Placental pericyte (primary cell): ENCODE measurements at places on chromosomes 1 and 21. TPM values are rescaled to one million over a fixed set of nuclear protein-coding genes. Genes with fewer than 3 reads are reported as not detected.

Gene NPHS2
- not detected in 2 replicates for total RNA-seq

Gene SPTA1
- total RNA-seq = not detected in 2 replicates

Gene OR2T11
- not detected in 2 replicates for total RNA-seq

Gene ANGPTL1
- total RNA-seq = 0.57 and 17.1 TPM in 2 replicates

Gene ANKRD45
- 0.22 and 0.29 TPM in 2 replicates for total RNA-seq

Gene GRIK3
- total RNA-seq = not detected in 2 replicates

Gene WNT9A
- 0.14 and 0.66 TPM in 2 replicates for total RNA-seq

Gene PLEKHN1
- 0.66 and 4.9 TPM in 2 replicates for total RNA-seq

Gene RNF207
- 24.9 and 27.2 TPM in 2 replicates for total RNA-seq

Gene LAMB3
- total RNA-seq = 4.6 and 28.9 TPM in 2 replicates

Gene SLC22A15
- 8.4 and 32.2 TPM in 2 replicates for total RNA-seq

Gene CRTC2
- total RNA-seq = 7.7 and 8.3 TPM in 2 replicates

Gene GBP1
- 27.8 and 66.4 TPM in 2 replicates for total RNA-seq

Gene IVL
- total RNA-seq = 0.14 TPM in 1 of 2 replicates, not detected in the other

Gene GPA33
- not detected in 2 replicates for total RNA-seq

Gene B3GALT2
- under 0.01 and 0.86 TPM in 2 replicates for total RNA-seq

Gene B3GALT6
- total RNA-seq = 34.4 and 38.5 TPM in 2 replicates

Gene CHRM3
- under 0.01 TPM in 2 replicates for total RNA-seq

Gene ADAR
- total RNA-seq = 103 and 143 TPM in 2 replicates

Gene AADACL4
- not detected in 2 replicates for total RNA-seq

Gene CDC14A
- 4.8 and 8.9 TPM in 2 replicates for total RNA-seq

Gene UTS2
- 0.14 TPM in 1 of 2 replicates, not detected in the other for total RNA-seq

Gene C1QB
- 1.0 TPM in 1 of 2 replicates, not detected in the other for total RNA-seq

Gene RPTN
- total RNA-seq = not detected in 2 replicates

Gene SIK1
- total RNA-seq = 1.7 and 6.8 TPM in 2 replicates

Gene OR2L8
- 0.43 TPM in 1 of 2 replicates, not detected in the other for total RNA-seq

Gene LIN9
- 1.8 and 11.7 TPM in 2 replicates for total RNA-seq

Gene TMEM81
- 1.3 and 1.7 TPM in 2 replicates for total RNA-seq

Gene SH2D2A
- 0.14 TPM in 1 of 2 replicates, not detected in the other for total RNA-seq

Gene GNG4
- 0.44 and 3.4 TPM in 2 replicates for total RNA-seq

Gene SAMD11
- total RNA-seq = 1.1 and 2.9 TPM in 2 replicates

Gene ARHGEF10L
- total RNA-seq = 14.2 and 15.7 TPM in 2 replicates

Gene SLC30A2
- not detected in 2 replicates for total RNA-seq

Gene DDAH1
- total RNA-seq = 47.3 and 73.3 TPM in 2 replicates

Gene OR14C36
- total RNA-seq = not detected in 2 replicates

Gene SPRR1B
- not detected in 2 replicates for total RNA-seq

Gene TAS1R1
- under 0.01 and 0.14 TPM in 2 replicates for total RNA-seq
